ENCODE measurements at places on chromosomes 11 and 22.

DNA sequence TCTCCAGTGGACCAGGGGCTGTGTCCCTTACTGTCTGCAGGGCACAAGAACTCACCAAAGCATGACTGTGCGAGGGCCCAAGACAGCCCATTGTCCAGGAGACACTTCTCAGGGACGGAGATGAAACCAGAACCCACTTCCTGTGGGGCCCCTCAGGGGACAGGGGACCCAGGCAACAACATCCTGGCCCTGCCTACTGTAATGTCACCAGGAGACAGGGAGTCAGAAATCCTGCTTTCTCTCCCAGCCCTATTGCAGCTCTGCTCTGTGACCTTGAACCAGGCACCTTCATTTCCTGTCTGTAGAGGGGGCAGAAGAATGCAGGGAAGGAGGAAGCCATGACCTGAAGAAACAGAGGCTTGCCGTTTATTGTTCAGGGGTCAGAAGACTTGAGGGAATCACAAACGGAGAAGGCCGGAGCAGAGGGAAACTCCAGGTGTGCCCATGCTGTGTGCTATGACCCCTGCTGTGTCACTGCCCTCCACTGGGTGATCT is 98.0 kb downstream of the NAT10 start:
- DNase-seq = peak; percentile 48

DNA sequence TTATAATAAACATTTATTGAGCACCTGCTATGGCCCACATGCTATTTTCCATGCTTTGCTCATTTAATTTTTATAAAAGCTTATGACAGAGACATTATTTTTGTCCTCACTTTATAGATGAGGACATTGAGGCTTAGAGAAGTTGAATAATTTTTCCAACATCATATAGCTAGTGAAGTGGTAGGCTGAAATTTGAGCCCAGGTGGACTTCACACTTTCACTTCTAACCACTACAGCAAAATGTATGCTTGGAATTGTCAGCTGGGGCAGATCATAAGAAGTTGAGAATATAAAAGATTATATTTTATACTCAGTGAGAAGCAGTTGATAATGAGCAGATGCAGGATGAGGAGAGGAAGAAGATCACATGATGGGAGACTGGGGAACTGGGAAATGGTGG is 146.1 kb downstream of the LDLRAD3 start:
- DNase-seq = no peak

- DNase-seq = no peak
Measured at GRCh38 chr11:113991170-113991569, 16.3 kb downstream of the HTR3A start.

DNA sequence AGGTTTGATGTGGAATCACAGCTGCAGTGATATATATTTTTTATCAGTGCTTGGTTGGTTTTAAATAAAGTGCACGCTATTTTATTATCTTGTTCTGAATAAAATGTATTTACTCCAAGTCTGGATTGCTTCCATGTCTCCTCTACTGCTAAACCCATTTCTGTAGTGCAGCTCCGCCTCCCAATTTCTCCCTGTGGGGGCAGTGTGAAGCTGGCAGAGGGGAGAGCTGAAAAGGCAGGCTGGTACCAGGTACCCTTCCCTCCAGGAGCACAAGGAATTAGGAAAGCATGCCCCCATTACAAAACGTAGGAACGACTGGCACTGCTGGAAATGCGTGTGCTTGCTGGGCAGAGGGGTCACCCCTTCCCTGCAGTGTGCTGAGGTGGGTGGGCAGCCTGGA is 934 bp upstream of the TMEM132A start:
- no peak for DNase-seq

DNA sequence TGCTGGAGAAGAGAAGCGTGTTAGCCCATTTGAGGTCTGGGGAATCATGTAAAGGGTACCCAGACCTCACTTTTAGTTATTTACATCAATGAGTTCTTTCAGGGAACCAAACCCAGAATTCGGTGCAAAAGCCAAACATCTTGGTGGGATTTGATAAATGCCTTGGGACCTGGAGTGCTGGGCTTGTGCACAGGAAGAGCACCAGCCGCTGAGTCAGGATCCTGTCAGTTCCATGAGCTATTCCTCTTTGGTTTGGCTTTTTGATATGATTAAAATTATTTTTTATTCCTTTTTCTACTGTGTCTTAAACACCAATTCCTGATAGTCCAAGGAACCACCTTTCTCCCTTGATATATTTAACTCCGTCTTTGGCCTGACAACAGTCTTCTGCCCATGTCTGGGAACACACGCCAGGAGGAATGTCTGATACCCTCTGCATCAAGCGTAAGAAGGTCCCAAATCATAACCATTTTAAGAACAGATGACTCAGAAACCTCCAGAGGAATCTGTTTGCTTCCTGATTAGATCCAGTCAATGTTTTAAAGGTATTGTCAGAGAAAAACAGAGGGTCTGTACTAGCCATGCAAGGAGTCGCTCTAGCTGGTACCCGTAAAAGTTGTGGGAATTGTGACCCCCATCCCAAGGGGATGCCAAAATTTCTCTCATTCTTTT is 65.2 kb downstream of the ALX4 start:
- DNase-seq = no peak

GRCh38 chr11:71108013-71108865 is 144.1 kb downstream of the SHANK2 start:
- DNase-seq = no peak

GRCh38 chr22:23571486-23571885 is 8.6 kb downstream of the IGLL1 start:
- DNase-seq = no peak

DNA sequence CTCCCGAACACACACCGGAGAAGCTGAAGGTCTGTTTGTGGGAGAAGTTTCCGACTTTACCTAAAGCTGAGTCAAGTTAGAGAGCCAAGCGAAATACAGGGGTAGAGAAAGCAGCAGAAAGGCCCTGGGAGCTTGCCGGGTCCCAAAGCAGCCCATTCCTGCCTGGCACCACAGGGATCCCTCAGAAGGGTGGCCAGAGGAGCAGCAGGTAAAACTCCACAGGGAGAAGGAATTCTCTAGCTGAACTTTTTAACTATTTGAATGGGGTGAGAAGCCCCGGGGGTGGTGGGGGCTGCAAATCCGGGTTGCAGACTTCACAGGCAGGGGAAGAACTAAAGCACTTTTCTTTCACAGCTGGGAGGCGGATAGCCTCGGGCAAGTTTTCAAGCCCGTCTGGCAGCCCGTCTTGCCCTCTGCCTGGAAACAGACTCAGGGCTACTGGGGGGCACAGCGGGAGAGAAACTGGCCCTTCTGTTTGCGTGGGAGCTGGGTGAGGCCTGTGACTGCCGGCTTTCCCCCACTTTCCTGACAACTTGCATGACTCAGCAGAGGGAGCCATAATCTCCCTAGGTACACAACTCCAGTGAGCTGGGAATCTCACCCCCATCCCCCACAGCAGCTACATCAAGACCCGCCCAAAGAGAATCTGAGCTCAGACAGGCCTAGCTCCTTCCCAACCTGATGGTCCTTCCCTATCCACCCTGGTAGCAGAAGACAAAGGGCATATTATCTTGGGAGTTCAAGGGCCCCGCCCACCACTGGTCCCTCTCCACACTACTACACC is 311.0 kb downstream of the SBF2 start:
- DNase-seq = no peak
